ENCODE measurements at places on chromosomes 2 and 18.

GRCh38 chr18:69358212-69358895 is 42.3 kb upstream of the DOK6 start:
- DNase-seq: no peak

GRCh38 chr2:12504443-12504842 is 212.3 kb upstream of the TRIB2 start:
- DNase-seq: no peak

DNA sequence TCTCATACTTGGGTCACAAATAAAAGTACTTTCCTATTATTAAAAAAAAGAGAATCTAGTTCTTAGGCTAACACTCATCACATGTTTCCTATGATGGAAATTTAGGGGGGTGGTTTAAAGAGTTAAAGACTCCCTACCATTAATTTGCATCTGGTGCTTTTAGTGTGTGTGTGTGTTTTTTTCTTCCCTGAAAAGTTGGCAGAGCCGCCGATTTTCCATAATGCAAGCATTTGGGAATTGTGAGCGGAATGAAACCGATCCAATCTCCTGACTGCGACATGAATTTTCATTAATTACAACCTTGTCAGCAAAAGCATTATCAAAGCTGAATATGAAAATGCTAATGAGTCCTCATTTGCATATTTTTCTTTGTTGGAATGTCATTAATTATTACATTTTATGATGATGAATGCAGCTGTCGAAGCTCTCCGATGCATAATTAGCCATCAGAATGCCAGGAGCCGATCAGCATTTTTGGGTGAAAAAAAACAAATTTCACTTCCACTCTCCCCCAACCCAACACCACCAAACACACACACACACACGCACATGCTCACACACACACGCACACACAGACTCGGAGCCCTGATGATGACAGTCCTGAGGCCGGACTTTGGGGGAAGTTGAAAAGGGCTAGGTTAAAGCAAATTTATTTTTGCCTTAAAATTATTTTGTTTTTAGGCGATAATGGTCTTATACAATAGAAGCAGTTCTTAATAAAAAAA is 165.4 kb downstream of the TCF4 start:
- no peak for DNase-seq

GRCh38 chr2:64781711-64782390 is 128.1 kb upstream of the SERTAD2 start:
- DNase-seq: no peak

GRCh38 chr2:166651080-166651675 is 157.1 kb upstream of the SCN7A start:
- no peak for DNase-seq

GRCh38 chr2:55441280-55441892 is 21.7 kb upstream of the CCDC88A start:
- no peak for DNase-seq

GRCh38 chr2:70887550-70888246 is 48.0 kb upstream of the ATP6V1B1 start:
- no peak for DNase-seq

- no peak for DNase-seq
Measured at GRCh38 chr2:235651643-235652042, 157.8 kb downstream of the AGAP1 start.

- no peak for DNase-seq
Measured at GRCh38 chr18:52451851-52452250, 111.9 kb downstream of the DCC start.

GRCh38 chr2:232299927-232300674 is 78.5 kb upstream of the ALPP start:
- DNase-seq: no peak

GRCh38 chr2:69012310-69013141 is 453 bp upstream of the ANTXR1 start:
- DNase-seq: no peak

DNA sequence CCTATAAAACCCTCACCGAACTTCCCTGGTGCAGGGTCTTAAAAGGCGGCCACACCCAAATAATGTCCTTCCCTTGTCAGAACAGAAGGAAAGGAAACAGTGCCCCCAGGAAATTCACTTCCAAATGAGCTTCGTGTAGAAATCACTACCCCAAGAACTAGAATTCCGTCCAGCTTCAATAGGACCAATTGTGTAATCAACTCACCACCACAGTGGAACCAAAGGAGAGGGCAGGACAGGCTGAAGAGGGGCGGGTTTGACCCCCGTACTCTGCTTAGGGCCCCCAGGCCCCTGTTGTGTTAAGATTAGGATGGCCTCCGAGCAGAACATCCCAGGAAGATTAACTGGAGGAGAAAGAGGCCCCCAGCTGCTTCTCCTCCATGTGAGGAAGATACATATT is 24.1 kb downstream of the GPR35 start:
- no peak for DNase-seq

DNA sequence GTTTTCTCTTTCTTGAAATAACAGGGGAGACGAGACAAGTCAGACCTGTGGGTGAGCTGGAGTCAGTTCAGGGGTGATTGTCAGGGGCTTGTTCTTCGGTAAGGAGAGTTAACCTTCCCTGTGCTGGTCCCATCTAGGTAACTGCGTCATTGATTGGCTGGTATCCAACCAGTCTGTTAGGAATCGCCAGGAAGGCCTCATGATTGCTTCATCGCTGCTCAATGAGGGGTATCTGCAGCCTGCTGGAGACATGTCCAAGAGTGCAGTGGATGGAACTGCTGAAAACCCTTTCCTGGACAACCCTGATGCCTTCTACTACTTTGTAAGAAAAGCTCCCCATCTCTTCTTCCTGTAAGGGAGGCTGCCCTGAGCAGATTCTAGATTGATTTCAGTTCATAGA is 21.3 kb downstream of the PLEK start:
- no peak for DNase-seq

- DNase-seq: no peak
Measured at GRCh38 chr2:145161656-145162055, 641.7 kb upstream of the ZEB2 start.

- DNase-seq: no peak
Measured at GRCh38 chr2:184558713-184559464, 39.4 kb upstream of the ZNF804A start.

- no peak for DNase-seq
Measured at GRCh38 chr18:31884020-31884419, 58.9 kb downstream of the TRAPPC8 start.

DNA sequence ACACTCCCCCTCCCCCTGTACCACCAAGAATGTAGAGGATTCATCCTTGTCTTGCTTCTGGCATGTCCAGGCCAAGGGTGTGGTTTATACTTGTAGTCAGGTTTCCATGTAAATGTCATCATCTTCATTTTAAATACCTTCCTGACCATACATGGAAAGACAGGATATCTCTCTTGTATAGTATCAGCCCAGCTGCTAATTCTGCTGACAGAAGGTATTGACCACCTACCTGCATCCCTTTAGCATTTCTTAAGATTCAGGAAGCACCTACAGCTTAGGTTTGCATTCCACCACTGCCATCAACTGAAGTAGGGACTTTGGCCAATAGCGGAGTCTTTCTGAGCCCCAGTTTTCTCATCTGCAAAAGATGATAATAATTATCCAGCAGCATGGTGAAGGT is 22.9 kb upstream of the FSHR start:
- DNase-seq: no peak

GRCh38 chr2:1674766-1675397 is 69.4 kb downstream of the PXDN start:
- no peak for DNase-seq

GRCh38 chr18:76660571-76661192 is 161.7 kb upstream of the ZNF236 start:
- no peak for DNase-seq

- peak; percentile 67 for DNase-seq
Measured at GRCh38 chr2:54522624-54523281, 66.6 kb downstream of the SPTBN1 start.

Measured in foreskin keratinocyte (primary cell).